ENCODE measurements at places on chromosomes 4 and X.

GRCh38 chr4:58111818-58112217 lies 1001.6 kb upstream of the IGFBP7 start:
- no peak for DNase-seq

- no peak for DNase-seq
Measured at GRCh38 chr4:104472766-104473165, 21.9 kb downstream of the CXXC4 start.

GRCh38 chr4:15649914-15650545 lies 5.1 kb downstream of the FBXL5 start:
- peak; percentile 56 for DNase-seq

GRCh38 chrX:13270360-13270759 lies 49.5 kb downstream of the ATXN3L start:
- no peak for DNase-seq

- no peak for DNase-seq
Measured at GRCh38 chrX:37060999-37061398, 52.8 kb downstream of the FAM47C start.

DNA sequence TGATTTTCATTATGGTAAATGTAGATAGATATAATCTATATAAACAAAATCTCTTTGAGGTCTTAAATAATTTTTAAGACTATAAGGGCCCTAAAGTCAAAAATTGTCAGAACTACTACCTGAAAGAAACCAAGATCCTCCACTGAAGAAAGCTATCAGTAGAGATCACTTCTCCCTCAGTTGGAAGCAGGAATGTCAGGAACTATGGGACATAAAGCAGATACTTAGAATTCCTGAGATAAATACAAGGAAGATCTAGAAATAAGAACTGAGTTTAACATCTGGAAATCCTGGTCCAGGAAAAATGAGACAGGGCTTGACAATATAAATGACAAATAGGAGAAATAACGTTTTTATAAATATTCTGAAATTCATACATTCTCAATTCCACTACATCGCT lies 97.2 kb downstream of the ADAMTS3 start:
- no peak for DNase-seq

DNA sequence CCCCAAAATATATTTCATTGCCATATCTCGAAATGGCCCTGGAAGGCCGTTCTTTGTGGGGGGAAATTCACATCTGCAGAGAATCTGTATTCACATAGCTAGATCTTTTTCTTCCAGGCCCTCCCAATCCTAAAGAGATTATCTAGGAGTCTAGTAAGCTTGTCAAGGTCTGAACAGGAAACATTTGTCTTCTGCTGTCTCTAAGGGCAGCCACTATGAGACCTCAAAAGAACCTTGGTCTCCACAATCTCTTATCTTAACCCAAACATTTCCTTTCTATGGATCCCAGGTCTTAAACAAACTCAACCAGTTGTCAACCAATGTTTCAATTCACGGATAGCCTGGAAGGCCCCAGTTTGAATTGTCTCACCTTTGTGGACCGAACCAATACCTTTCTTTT lies 45.0 kb downstream of the CRLF2 start:
- no peak for DNase-seq

DNA sequence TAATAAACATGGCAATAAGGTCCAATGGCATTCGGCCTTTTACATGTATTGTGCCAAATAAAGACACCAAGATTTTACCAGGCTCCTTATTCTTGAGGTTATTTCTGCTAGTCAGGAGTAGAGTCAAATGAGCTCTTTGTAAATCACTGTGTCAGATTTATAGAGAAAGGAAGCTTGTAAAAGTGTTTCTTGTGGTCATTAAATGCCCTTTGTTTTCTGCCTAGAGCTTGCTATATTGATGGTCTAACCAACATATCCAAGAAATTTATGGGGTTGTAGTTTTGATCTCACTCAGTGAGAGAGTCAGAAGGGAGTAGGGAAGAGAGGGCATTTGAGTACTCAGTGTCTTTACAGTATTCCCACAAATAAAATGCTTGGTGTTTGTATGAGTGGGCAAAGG lies 86.2 kb upstream of the FRMPD4 start:
- DNase-seq, result no peak

GRCh38 chr4:24516926-24517325 lies 67.4 kb downstream of the DHX15 start:
- no peak for DNase-seq

DNA sequence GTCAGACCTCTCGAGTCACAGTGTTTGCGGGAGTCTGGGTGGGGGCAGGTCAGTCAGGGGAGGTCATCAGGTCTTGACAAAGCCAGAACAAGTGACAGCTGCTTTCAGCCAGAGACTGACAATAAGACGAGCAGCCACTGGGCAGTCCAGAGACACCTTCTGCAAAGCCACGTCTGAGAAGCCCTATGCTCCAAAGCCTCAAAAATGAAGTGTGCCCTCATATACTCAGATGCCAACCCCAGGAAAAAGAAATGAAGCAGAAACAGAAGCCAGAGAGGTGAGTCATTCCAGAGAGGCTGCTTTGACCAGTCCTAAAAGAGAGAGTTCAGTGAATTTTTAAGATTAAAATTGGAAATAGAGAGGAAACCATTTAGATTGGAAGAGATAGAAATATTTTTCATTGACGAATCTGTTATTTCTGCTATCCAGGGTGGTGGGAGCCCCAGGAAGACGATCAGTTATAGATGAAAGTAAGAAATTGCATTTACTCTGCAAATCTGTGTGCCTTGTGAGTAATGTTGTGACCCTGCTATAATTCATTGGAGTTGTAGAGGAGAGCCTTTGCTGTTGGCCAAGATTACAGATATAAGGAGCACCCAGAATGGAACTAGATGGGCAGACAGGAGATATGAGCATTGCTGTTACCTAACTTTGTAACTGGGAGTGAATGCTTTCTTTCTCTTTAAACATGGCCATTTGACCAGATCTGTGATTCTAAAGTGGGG lies 77.9 kb downstream of the LRRC66 start:
- DNase-seq, result no peak

GRCh38 chr4:174461466-174462106 lies 60.7 kb downstream of the HPGD start:
- no peak for DNase-seq

- no peak for DNase-seq
Measured at GRCh38 chr4:133759428-133759827, 442.2 kb downstream of the PABPC4L start.

DNA sequence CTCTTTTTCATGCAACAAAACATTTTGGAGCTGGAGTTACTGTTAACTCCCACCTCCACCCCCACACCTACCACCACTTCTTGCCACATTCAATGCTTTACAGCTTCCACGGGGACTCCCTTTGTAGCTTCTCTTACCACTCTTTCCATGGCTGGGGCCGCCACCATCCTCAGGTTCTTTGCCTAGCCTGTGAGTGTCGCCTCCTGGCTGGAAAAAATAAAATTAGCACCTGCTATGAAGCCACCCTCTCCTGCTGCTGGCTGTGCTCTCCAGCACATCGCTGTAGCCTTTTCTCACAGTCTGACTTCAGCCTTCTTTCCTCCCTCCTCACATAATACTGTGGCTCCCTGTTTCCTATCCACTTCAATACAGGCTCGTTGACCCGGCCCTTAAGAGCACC lies 114.4 kb downstream of the FRAS1 start:
- no peak for DNase-seq

- DNase-seq, result no peak
Measured at GRCh38 chrX:24219320-24219719, 69.8 kb downstream of the ZFX start.

DNA sequence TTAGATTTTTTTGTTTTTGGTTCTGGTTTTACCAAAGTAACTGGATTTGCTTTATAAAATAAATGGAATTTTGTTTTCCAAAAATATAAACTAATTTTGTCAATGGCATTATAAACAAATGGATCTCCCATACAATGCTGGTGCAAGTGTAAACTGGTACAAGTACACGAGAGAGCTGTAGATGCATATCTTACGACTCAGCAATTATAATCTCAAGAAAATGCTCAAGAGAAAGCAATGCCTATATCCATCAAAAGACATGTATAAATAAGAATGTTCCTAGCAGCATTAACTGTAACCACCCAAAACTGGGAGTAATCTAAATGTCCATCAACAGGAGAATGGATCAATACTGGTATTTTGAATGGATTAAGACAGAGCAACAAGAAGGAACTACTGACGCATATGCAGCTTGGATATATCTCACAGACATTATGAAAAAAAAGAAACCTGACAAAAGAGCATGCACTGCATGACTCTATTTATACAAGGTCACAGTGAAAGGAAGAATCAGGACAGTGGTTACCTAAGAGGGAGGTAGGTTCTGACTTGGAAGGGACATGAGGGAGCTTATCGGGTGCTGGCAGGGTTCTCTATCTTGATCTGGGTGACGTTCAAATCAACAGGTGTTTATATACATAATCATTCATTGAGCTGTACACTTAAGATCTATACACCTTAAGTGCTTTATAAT lies 9.5 kb downstream of the ADH5 start:
- DNase-seq, result no peak

DNA sequence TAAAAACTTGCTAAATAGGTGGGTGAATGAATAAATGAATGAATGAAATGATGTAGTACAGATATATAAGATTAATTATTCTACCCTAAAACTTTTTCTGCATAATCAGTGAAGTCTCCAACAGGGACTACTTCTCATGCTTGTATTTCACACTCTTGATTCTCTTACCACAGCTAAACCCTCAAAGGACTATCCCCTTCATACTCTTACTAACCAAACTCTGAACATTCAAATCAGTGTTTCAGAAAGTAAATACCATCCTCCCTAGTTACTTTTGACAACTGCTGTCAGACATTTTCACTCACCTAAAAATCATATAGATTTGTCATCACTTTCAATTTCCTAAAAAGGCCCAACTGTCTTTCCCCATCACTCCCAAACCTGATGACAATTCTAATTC lies 234.3 kb upstream of the HHIP start:
- no peak for DNase-seq

DNA sequence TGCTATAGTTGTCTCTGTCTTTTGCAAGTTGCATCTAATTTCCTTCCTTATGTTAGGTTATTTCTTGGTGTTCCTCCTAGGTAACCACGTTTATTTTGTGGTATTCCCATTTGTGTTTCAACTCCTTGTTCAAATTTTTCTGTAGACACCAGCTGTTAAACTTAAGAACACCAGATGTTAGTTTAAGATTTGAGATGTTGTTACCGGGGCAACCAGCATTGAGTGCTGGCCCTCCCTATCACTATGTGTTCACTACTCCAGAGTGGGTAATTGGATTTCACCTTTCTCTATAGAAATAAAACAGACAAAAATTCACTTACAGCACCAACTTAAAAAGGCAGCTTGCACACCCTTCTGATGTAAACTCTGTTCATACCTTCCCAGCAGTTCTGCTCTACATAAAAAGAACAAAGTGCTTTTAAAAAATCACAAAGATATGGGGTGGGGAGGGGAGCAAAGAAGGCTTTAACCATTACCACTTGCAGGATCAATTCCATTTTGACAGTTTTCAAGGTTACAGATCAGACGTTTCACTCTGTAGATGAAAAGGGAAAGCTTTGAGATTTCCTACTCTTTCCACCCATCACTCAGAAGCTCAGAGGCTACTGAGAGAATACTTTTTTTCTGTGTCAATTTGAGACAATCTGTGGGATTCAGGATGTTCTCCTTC lies 82.9 kb downstream of the DKK2 start:
- DNase-seq, result no peak

DNA sequence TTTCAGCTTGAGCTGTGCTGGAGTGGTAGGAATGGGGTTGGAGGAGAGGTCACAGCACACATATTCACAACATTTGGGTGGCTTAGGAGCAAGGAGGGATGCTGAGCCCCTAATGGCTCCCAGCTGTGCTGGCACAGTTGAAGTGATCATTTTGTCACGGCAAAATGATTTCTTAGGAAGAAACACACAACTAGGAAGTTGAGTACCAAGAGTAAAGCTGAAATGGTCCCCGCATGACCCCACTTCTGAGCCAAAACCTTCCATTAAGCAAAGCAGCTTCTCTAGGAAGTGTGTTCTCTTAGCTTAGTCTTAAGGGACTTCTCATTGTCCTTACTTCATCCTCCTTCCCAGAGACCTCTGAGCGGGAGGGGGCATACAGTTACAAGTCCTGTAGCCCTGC lies 12.6 kb downstream of the CAPN6 start:
- DNase-seq, result no peak

- DNase-seq, result no peak
Measured at GRCh38 chr4:13118633-13119032, 365.5 kb downstream of the RAB28 start.

DNA sequence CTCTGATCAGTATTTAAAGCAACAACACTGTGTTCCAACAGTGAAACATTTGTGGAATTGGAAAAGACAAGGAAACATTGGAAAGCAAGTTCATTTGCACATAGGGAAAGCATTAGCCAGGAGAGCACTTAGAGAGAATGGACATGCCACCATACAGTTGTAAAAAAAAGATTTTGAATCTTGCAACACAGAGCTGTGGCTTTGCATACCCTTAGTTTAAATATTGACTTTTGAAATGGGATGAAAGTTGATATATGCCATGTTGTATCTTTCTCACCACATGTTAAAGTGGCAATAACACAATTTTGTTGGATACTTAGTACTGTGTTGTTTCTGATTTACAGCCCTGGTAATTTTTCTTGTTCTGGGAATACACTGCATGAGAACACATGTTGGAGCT lies 208.1 kb downstream of the BMPR1B start:
- no peak for DNase-seq
